ENCODE measurements at places on chromosomes 6 and 20.

GRCh38 chr20:17808357-17808756 is 108.6 kb downstream of the BANF2 start:
- DNase-seq = peak; percentile 62

DNA sequence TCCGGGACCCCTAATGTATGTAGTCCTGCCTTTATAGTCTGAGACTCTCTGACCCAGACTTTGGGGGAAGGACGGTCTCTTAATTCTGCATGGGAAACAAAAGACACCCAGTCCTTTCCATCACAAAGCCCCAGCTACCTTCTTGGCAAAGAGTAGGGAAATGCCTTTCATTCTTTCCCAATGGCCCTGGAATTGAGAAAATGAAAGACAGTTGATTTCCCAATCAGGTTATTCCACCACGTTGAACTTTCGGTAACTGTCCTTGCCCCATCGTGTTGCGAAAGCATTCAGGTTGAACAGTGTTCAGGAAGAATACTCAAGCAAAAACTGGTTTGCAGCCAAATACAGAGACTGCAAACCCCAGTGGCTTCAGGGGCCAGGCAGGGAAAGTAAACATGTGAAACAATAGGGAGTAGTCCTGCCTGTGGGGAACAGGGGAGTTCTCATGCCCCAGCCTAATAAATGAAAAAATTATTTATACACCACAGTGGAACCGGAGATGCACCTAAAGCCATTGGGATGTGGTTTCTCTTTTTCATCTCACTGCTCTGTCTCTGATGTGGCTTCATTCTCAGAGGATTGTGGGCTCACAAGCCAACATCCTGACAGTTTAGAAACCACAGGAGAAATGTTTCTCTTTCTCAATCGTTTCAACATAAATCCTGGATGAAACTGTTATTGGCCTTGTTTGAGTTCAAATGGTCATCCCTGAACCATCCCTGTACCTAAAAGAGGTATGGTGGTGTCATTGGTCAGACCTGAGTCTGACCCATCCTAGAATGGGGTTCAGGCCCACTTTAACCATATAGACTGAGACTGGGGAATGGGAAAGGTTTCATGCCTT is 44.2 kb upstream of the SLC9A8 start:
- DNase-seq = peak; percentile 72

DNA sequence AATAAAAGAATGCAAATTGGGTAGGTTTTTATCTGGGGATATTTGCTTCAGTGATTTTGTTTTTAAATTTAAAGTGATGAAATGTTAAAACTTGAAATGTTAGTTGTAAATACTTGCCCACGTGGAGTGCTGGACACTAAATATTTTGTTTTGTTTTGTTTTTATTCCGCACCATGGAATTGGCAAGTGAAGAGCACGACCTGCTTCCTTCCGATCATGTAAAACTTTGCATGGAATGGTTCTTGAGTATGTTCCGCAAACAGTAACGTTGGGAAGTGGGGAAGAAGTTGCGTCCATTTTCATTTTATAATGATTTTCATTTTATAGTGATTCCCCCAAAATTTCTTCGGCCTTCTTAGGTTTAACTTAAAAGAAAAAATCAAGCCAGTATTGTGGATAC is 765 bp downstream of the IRAK1BP1 start:
- DNase-seq = no peak

DNA sequence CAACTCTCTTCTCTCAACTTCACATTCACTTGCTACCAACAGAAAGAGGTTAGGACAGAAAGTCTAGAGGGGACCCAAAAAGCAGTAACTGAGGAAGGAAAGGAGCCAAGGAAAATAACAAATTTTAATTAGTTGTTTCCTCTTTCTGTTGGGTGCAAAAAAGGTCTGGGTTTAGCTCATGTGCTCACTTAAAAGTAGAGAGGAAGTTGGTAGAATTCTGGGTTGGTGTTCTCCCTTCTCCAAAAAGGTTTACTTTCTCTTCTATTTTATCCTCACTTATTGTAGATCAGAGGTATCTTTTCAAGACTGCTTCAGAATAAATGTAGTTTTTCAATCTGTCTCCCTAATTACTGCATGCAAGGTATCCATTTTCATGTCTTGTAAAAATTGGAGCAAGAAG is 42.8 kb downstream of the MAP3K7 start:
- DNase-seq = no peak

DNA sequence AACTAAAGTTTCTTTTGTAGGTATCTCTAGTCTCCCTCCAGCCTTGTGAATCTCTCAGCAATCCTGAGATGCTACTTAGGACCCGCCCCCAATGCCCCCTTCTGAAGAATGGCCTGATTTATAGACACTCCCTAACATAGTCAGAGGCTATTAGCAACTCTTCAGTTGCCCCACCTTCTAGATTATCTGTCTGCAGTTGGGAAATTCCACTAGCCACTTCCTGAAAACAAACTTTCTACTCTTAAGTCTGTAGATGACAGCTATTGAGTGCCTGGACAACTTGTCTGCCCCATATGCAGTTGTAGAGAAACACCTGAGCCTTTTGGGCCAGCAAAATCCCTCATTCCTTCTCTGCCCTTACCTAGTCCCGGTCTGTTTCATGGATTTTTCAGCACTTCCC is 188.2 kb upstream of the PREP start:
- no peak for DNase-seq

DNA sequence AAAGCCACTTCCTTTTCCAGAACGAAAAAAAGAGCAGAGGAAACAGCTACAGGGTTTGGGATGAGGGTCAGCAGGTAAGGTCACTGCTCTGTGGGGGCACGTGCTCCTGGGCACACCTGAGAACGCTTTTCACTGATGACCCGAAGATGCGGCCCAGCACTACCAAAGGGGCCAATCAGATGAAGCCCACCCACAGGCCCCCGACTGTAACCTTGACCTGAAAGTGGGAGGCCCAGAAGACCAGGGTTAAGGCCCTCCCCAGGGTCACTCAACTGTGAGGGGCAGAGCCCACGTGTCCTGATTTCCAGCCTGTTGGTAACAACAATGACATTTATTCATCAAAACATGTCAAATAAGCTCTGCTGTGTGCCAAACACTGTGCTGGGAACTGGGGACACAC is 108.0 kb downstream of the BMP7 start:
- no peak for DNase-seq

- DNase-seq = no peak
Observed at GRCh38 chr6:119161438-119161837, 83.0 kb upstream of the FAM184A start.

- DNase-seq = peak; percentile 84
Observed at GRCh38 chr6:150866147-150866990, 867 bp downstream of the MTHFD1L start.

- DNase-seq = no peak
Observed at GRCh38 chr6:11758878-11759277, 19.7 kb downstream of the ADTRP start.

DNA sequence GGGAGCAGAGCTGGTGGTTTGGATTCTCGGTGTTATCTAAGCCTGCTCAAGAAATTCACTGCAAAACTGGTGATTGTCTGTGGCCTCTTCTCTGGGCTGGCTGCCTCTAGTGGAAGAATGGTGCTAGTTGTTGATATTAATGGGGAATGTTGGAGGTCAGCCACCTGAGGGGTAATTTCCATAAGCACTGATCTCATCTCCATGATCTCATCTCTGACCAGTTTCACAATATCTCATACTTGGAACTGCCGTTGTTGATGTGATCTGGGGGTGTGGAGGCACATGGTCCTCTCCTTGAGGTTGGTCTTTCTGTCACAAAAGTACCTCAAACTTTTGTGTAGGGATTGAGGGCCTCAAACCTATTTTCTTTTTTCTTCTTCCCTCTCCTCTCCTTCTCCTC is 102.6 kb downstream of the CD109 start:
- DNase-seq = peak; percentile 27

- DNase-seq = peak; percentile 39
Observed at GRCh38 chr20:373171-373890, 7.2 kb upstream of the TRIB3 start.

DNA sequence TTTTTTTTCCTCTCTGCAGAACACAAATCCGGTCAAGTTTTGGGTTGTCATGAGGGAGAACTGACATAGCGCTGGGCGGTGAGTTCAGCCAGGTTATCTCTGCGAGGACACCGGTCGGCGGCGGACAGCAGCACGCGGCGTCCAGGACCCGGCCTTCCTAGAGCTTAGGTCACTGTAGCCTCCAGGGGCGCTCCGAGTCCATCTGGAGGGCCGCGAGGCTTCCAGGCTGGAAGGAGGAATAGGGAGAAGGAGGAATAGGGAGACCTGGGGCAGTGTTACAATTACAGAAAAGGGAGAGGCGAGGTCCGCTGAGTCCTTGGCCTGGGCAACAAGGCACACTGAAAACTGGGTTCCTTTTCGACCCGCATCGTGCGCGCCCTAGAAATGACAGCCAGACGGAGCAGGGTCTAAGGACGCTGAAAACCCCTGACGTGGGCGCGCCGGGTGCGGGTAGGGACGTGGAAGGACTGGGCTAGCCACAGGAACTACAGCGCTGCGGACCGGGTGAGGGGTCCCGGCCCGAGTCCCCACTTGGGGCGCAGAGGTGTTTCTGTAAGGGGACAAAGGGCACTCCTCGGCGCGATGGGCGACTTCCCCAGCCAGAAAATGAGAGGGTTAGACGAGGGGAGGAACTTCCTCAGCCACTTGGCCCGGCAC is 536 bp upstream of the FNDC1 start:
- DNase-seq = peak; percentile 50

DNA sequence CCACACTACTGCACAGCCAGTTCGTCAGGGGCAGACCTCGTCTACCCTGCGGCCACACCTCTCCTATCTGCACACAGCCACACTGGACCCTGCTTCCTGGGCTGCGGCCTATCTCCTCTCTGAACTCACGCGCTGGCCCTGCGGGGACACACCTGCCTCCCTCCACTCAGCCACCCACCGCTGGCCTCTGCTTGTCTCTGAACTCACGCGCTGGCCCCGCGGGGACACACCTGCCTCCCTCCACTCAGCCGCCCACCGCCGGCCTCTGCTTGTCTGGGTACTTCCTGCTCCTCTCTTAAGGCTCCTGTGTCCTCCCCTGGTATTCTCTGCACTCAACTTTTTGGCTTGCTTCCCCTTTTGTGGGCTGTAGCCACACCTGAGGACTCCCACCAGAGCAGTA is 52.3 kb downstream of the HUS1B start:
- no peak for DNase-seq

- no peak for DNase-seq
Observed at GRCh38 chr20:11780765-11781369, 136.8 kb upstream of the BTBD3 start.

DNA sequence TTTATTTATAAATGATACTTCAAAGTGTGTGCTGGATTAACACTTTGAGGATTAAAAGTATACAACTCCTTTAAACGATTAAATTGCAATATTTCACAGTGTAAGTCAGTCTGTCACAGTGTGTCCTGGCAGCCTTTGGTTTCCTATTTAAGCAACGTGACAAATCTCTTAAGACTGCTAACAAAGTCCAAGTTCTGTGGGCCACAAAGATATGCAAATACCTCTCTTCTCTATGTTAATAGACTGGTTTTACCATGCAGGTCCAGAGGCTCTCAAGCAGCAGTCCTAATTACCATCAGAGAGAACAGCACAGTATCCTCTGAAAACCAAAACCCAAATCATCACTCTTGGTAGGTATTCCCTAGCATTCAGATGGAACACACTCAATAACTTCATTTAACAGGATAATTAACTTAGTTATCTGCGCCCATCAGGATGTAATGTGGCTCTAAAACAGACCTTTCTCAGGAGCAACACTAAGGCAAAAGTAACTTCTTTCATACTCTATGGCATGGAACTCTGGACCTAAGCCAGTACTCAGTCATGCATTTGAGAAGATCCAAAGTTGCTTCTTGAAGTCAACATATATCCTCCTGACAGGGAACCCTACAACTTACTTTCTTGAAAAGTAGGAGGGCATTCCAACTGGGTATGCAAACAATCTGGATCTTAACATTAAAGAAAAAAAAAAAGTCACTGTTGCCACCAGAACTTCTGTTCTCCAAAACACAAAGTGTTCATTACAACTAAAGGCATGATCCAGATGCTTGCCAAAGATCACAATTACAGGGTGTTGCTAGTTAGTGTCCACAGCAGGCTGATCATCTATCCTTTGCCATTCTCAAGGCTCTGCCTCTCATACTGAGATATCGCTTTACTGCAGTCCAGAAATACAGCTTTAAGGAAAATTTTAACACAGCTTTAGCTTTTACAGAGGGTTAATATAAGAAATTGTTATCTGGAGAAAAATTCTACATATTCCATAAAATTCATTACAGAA is 53.2 kb downstream of the MAN1A1 start:
- no peak for DNase-seq

- DNase-seq = no peak
Observed at GRCh38 chr20:33450867-33451266, 7.3 kb upstream of the SNTA1 start.

- DNase-seq = no peak
Observed at GRCh38 chr6:149028767-149029405, 282.1 kb downstream of the UST start.
